ENCODE measurements at places on chromosomes 5 and 9. TPM values are rescaled to one million over a fixed set of nuclear protein-coding genes. Genes with fewer than 3 reads are reported as not detected.

Gene IGIP
- 9.4 TPM for total RNA-seq

Gene SLCO6A1
- not detected for total RNA-seq

Gene GLRA1
- not detected for total RNA-seq

Gene ARID3C
- 0.31 TPM for total RNA-seq

Gene PCDHB8
- 2.3 TPM for total RNA-seq

Gene IFNA13
- total RNA-seq, result not detected

Gene RNF183
- 0.21 TPM for total RNA-seq

Gene F2RL1
- total RNA-seq, result 2.3 TPM

Gene PCA3
- total RNA-seq, result 0.62 TPM

Gene DEPDC1B
- total RNA-seq, result 10.5 TPM

Gene SMC5
- 47.8 TPM for total RNA-seq

Gene PCSK1
- not detected for total RNA-seq

Gene PCDHGA9
- 12.2 TPM for total RNA-seq

Gene BRD8
- 54.1 TPM for total RNA-seq

Gene BAG1
- total RNA-seq, result 141 TPM

Gene FOXD4L4
- total RNA-seq, result not detected

Gene NRARP
- 18.8 TPM for total RNA-seq

Gene FYB1
- total RNA-seq, result 9.0 TPM

Gene SLC6A7
- not detected for total RNA-seq

Gene CTSV
- 2.9 TPM for total RNA-seq

Gene CARD6
- 3.1 TPM for total RNA-seq

Gene PTAR1
- total RNA-seq, result 98.2 TPM

Gene DDX4
- not detected for total RNA-seq

Gene TRIM14
- total RNA-seq, result 4.3 TPM
